ENCODE measurements at places on chromosomes 3 and 15.

- peak; percentile 34 for DNase-seq
These were observed 438.5 kb upstream of the RGMA start for GRCh38 chr15:93527374-93528050.

- no peak for DNase-seq
These were observed 68.4 kb downstream of the TLE3 start for GRCh38 chr15:70029297-70029701.

GRCh38 chr3:59839283-59839682 lies 789.5 kb upstream of the CFAP20DC start:
- DNase-seq, result no peak

- no peak for DNase-seq
These were observed 58.7 kb downstream of the OTOL1 start for GRCh38 chr3:161555320-161555719.

DNA sequence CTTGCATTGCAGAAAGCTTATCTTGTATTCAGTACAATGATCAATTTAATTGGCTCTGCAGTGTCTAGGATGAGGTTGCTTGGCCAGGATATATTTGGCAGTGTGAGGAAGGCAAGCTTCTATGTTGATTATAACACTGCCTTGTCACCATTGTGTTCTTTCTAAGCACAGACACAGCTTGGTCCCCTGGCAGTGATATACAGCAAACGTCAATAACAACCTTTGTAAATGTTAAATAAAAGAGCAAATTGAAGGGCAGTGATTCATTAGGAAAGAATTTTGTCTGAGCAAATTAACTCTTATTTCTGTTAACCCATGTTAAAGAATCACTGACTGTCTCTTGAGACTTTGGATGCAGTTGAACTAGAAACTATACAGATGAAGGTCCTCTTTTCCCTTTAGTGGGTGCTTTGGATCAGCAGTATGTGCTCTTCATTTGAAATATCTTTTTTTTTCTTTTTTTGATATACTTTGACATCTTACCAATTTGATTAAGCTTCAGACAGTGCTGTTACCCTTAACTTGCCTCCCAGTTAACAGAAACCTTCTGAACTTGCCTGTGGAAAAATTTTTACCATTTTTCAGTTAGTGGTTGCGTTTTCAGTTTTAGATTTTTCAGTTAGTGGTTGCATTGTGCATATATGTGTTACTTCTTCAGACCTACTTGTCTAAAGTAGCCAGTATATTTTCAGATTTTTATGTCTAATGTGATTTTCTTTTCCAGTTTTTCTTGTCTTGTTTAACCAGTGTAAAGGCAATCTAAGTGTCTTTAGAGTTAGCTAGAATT lies 199.8 kb downstream of the TCF12 start:
- no peak for DNase-seq

GRCh38 chr3:6165951-6166350 lies 695.0 kb upstream of the GRM7 start:
- DNase-seq, result no peak

DNA sequence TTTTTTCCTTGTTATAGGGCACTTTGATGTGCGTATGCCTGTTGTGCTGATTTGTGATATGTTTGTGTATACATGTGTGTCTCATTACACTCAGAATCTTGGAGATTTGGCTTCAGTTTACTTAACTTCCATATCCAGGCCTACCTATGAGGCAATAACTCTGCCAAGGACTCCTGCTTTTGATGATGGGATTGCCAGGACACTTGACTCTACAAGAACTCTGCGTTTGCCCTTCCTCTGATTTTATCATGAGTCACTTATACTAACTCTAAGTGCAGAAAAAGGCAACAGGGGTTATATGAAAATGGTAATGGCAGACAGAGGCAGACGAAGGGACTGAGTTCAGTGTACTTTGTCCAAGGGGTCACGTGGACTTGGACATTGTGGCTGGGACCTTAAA lies 33.6 kb downstream of the MCTP2 start:
- DNase-seq, result no peak

- no peak for DNase-seq
These were observed 141.6 kb upstream of the KBTBD8 start for GRCh38 chr3:66856533-66856932.

- no peak for DNase-seq
These were observed 39.4 kb upstream of the PCSK6 start for GRCh38 chr15:101528917-101529299.

DNA sequence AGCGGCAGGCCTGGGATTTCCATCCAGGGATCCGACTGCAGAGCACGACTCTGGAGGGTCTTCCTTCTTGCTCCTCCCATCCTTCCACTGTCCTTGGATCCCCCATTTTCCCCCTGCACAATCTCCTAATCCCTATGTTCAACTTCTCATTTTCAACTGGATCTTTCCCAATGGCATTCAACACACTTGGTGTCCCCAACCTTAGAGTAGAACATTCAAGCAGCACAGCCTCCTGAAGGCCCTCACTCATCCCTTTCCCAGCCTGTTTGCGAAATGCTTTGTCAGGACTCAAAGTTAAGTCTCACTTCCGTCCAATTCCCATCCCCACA lies 32.3 kb downstream of the RPN1 start:
- DNase-seq, result no peak

DNA sequence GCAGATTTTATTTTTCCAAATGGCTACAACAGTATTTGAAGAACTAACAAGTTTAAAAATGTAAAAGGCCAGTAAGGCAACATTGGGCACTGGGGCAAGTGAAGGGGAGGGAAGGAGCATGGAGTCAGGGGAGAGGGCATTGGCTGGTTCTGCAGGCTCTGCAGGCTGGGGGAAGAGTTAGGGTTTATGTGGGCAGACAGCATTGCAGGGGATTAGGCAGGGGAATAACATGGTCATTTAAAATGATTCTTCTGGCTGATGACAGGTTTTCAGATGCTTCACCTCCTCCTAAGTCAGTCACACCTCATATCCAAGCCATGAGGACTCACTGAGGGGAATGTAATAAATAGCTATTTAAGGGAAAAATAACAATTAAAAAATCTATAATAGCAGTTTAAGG lies 52.6 kb downstream of the BTD start:
- no peak for DNase-seq

DNA sequence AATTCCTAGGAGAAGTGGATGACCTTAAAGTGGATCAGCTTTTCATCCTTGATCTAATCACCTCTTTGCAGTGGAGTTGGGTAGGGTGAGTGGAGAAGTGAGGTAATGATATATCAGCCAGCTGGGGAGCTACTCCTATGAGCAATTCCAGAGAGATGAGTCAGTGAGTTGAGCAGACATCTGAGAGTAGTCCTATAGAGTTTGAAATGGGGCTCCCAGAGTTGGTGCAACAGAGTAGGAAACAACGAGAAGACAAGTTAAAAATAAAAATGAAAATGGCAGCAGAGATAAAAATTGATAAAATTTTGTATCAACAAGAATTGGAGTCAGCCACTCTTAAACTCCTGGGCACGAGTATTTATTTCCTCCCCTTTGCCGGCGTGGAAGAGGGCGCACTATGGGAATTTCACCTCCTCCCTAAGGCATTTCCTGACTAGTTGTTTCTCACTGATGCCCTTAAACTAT lies 150.8 kb upstream of the DPH6 start:
- no peak for DNase-seq

DNA sequence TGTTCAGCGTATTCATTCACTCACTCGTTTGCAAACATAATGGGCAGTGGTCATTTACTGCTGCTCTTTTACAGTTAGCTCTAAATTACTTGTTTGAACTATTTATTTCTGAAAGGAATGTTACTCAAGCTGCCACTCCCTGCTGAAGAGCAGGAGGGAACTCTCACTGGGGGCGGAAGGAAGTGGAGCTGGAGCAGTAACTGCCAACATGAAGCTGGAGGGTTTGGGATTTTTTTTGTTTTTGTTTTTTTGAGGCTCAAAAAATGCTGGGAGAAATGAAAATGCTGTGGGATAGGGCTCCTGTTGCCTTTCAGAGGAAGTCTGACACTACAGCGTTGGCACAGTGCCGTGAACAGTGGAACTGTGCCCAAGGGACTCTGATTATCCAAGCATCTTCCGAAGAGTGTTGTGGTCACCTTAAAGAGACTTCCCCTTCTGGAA lies 44.1 kb downstream of the SENP2 start:
- no peak for DNase-seq

GRCh38 chr3:50817756-50818529 lies 143.2 kb downstream of the DOCK3 start:
- DNase-seq, result no peak

GRCh38 chr3:1087066-1087560 lies 5.7 kb upstream of the CNTN6 start:
- no peak for DNase-seq

DNA sequence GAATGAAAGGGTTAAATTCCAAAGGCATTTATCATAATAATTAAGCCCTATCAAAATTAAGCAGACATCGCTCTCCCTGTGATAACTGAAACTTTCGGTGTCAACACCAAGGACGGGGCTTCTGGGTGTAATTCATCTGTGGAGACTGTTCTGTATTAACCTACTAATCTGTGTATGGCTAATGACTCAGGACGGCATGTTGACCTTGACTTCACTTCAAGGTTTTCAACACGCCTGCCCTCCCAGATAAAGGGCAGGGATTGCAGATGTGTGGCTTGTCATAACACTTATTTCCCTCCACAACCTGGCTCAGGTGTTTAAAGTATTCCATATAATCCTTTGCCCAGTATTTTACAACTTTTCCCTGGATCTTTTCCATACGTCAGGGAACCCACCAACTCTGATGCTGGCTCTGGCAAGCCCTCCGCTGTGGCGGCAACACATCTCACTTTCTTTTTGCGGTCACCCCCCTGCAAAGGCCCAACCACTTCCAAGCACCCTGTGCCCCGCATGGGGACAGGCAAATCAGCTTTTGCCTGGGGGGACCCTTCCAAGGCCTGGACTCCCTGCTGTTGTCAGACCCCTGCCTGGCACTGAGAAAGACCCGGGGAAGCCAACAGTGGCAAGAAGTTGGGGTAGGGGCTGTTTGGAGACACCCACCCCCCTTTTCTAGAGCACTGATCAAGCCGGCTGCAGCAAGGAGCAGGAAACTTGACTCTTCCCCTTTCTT lies 93.2 kb upstream of the MEF2A start:
- no peak for DNase-seq

GRCh38 chr3:148829926-148830325 lies 2.3 kb downstream of the CPB1 start:
- no peak for DNase-seq

DNA sequence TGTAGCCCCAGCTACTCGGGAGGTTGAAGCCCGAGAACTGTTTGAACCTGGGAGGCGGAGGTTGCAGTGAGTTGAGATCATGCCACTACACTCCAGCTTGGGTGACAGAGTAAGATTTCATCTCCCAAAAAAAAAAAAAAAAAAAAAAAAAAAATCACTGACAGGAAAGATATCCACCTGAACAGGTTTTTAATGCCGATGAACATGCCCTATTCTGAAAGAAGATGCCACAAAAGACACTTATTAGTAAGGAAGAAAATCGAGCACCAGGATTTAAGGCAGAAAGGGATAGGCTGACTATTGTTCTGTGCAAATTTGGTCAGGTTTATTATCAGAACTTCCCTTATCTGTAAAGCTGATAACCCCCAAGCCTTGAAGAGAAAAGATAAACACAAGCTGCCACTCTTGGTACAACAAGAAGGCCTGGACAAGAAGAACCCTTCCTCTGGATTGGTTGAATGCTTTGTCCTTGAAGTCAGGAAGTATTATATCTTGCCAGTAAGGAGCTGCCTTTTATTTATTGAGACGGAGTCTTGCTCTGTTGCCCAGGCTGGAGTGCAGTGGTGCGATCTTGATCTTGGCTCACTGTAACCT lies 2.7 kb upstream of the PARP16 start:
- DNase-seq, result no peak

GRCh38 chr3:184414418-184415202 lies 34.8 kb downstream of the CHRD start:
- no peak for DNase-seq

DNA sequence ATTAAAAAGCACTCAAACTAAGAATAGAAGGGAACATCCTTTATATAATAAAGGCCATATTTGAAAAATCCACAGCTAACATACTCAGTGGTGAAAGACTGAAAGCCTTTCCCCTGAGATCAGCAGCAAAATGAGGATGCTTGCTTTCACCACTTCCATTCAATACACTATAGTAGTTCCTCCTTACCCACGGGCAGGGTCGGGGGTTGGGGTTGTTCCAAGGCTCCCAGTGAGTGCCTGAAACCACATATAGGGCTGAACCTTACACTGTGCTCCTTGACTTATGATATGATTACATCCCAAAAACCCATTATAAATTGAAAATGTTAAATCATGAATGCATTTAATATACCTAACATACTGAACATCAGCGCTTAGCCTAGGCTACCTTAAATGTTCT lies 37.7 kb downstream of the ALDH1L1 start:
- no peak for DNase-seq

DNA sequence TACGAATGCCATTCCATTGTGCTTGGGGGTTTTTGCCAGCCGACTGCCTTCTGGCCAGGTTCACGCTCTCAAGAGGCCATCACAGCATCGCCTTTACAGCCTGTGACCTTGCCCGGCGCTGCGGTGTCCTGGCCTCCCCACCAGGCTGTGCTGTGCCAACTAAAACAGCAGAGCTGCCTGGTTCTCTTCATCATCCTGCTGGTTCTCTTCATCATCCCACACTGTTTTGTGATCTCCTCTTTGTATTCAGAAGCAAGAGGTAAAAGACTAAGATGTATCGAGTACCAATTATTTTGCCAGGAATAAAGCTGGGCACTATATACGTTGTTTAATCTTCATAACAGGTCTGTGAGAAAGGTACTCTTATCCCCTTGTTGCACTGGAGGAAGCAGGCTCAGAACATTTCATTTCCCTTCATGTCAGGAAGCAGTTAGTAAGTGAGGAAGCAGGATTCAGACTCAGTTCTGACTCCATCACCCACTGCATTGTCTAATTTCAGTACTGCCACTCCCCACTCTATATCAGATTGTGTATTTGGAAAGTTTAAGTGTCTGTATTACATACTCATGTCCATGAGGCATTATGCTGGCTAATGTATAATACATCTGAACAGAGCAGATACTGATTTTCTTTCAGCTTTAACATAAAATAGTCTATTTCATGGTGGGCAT lies 92.7 kb downstream of the LRRC28 start:
- no peak for DNase-seq

GRCh38 chr3:20811631-20812030 lies 625.6 kb upstream of the SGO1 start:
- no peak for DNase-seq

DNA sequence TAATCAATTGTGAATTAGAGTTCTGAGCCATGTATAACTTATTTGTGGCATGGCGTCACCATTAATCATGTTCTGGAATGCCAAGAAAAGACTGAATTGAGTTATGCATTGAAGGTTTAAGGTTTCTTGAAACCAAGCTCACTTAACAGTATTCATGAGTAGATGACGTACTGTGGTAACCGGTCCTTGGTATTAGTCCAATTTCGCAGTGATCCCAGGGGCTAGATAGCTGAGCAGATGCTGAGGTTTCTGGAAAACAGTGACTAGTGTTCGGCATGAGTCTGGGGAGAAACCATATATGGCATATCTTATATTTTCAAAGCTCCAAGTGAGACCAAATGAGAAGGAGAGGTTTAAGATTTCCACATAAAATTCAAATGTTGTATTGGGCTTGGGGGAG lies 218.3 kb upstream of the LYSMD4 start:
- no peak for DNase-seq

- DNase-seq, result no peak
These were observed 378.4 kb upstream of the AGTR1 start for GRCh38 chr3:148319161-148319915.

- peak; percentile 43 for DNase-seq
These were observed at the start of gene MYD88 for GRCh38 chr3:38138349-38139190. Gene MYD88 (plus strand): TSS chr3:38138661. CDS start chr3:38138701, 40 bp downstream.

GRCh38 chr3:21839592-21839991 lies 88.6 kb upstream of the ZNF385D start:
- DNase-seq, result peak; percentile 22

GRCh38 chr15:89494941-89495637 lies 1.3 kb downstream of the RHCG start:
- DNase-seq, result no peak

GRCh38 chr3:177934001-177934891 lies 602.0 kb upstream of the KCNMB2 start:
- DNase-seq, result no peak
